Sigmoid colon (tissue), 7 donors: ENCODE measurements at places on chromosomes 11 and 22. TPM values are rescaled to one million over a fixed set of nuclear protein-coding genes. Genes with fewer than 3 reads are reported as not detected.

YPEL4 gene
- total RNA-seq = 1.5 TPM

CNIH2 gene
- 1.7 TPM for total RNA-seq

DNA sequence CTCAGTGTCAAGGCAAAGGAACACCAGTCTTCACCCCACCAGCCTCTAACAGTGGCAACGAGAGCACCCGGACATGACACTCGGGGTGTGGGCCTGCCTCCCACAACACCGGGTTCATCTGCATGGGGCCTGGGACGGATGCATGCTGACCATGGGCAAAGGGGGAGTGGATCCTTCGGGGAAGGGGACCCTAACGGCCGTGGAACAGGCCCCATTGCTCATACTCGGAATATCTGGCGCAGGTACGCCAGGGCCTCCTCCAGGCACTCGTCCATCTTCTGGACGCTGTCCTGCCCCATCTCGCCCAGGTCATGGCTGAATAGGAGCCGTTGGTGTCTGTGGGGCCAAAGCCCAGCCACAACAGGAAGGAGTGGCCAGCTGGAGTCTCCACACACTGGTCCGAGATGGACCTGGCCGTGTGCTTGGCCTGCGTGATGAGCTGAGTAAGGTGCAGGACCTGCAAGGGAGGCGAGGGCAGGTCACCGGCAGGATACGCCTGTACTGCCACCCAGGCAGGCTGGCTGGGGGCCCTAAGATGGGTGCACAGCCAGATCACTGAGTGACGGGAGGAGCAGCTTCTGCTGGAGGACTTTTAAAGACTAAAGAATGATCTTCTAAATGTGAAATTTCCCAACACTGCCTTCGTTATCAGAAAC lies 96.8 kb downstream of the MED15 start:
- H3K4me1 ChIP-seq = no peaks in the 10 kb centered on the region
- peaks cover 14% of the 10 kb centered on the region for H3K27me3 ChIP-seq
- no peak for DNase-seq
- H3K36me3 ChIP-seq = no peaks in the 10 kb centered on the region
- no peak overlapping the region for H3K27ac ChIP-seq

MB gene
- total RNA-seq = 12.8 TPM

DNA sequence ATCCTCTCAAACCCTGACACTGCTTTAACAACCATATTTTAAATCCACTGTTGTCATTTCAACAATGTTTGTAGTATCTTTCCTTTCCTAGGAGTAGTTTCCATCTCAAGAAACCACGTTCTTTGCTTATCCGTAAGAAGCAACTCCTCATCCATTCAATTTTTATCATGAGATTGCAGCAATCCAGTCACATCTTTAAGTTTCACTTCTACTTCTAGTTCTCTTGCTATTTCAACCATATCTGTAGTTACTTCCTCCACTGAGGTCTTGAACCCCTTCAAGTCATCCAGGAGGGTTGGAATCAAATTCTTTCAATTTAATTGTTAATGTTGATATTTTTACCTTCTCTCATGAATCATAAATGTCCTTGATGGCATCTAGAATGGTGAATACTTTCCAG lies 22.4 kb downstream of the CCDC82 start:
- H3K27ac ChIP-seq = no peak overlapping the region
- no peak overlapping the region for H3K4me3 ChIP-seq
- no peaks in the 10 kb centered on the region for H3K27me3 ChIP-seq

DUSP18 gene
- total RNA-seq = 8.3 TPM
